Activated CD8-positive, alpha-beta memory T cell treated with anti-CD3 and anti-CD28 coated beads for 1 hour (primary cell): ENCODE measurements at places on chromosomes 3 and 15.

DNA sequence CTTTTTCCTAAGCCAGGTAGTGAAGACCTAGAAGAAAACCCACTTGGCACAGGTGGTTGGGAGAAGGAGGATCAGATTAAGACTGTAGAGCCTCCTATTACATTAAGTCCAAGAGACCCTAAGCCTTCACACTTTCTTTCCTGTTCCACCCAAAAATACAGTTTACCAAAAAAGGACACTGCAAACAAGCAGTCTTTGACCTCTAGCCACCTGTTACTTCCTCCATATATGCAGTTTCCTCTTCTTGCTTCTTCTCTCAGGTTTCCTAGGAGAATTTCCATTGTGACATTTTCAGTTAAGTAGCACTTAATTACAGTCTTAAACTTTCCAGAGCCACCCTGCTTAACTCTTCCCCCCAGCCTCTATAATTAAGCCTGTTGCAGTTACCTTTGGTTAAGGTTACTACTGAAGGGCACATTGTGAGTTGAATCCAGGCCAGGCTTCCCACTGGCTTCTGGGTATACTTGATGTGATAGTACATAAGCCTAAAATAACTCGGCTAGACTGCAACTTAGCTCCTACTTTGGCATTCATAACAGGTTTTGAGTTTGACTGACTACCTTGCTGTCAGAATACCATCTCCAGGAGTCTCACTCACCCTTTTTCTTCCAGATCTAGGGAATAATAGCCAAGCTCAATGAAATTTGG is 114.2 kb upstream of the UMPS start:
- DNase-seq = no peak

DNA sequence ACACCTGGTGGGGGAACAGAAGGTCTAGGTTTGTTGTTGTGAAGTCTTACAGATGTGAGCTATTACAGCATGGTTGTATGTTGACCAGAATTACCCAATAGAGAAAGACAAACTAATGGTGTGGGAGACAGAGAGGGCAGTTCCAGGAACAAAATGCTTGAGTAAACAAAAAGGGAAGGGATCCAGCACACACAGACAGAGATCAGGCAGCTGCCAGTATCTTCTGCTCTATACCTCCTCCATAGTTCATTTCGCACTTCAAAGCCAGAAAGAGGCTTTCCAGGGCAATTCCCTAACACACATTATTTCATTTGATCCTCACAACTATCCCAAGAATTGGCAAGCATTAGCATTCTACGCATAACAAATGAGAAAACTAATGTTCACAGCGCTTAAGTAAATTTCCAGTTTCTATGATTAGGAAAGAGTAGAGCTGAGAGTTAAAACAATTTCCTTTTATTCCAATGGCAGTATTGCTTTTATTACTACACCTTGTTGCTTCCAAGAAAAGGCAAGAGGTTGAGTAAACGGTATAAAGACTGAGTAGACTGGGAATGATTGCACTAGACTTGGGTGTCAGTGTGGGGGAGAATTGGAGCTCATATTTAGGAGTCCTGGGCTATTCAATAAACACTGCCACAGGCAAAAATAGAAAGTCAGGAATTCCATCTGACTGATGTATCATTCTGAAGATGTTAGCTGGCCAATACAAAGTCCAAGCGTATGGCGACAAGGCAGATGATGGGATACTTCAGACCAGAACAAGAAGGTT is 39.7 kb upstream of the ZNF280D start:
- no peak for DNase-seq

- DNase-seq = peak; percentile 25
These were observed 36.8 kb downstream of the TRANK1 start for GRCh38 chr3:36907911-36908646.

DNA sequence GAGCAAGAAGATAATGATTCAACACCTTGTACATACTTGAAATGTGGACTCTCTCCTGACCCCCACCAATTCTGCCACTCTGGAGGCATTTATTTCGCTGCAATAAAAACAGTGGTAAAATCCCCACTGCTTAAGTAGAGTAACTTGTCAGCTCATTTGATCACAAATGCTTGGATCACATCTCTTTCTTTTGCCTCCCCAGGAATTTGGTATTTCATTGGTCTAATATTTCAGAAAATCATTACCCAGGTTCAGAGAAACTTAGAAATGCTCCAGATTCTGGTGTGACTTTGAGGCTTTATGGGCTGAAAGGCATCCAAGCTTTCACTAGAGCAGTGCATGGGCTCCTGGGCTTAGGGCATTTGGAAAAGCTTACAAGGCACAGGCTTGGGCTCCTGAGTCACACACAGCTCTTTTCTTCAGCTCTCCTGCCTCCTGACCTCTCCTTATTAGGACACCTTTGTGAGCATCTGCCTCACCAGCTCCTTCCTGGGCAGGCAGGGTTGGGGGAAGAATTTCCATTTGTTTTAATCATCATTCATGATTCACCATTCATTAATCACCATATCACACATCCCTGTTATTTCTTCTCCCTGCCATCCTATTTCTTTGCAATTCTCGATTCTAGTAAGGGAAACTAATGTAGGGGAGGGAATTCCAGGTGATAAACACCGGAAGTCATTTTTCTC is 22.5 kb downstream of the CDCP1 start:
- DNase-seq = no peak

DNA sequence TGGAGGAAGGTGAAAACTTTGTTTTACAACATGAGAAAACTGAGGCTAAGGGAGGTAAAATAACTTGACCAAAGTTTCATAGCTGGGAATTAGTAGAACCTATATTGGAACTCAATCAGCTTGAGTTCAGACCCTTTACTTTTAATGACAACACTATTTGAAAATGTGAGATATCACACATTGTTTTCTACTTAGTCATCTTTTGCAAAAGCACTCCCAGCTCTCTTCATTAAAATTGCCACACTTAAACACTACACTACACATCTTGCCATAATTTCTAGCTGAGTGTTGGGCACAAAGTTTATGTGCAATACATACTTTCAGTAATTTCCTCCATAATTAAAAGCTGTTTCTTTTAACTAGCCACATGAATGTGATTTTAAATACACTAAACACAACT is 230.4 kb upstream of the DCBLD2 start:
- no peak for DNase-seq

DNA sequence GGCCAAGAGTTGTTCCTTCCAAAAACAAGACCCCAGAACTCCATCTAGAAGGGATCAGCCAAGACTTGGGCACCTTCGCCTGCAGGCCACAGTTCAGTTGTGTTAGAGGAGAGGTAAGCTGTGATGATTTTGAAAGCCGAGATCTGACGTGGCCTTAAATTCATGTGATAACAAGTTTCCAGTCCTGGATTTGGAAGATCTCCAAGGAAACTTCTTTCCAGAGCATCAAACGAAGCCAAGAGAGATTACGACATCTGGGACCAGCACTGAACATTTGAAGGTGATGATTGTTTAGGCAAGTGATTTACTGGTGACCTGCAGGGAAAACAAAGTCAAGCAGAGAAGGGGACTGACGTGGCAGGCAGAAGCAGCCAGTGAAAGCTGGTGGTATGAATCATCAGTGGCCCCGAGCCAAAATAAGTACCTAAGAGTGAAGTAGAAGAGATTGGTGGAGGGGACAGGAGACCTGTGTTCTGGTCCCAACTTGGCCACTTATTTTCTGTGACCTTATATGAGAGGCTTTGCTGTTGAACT is 339.0 kb upstream of the PROK2 start:
- no peak for DNase-seq

GRCh38 chr3:197545571-197545970 is 10.2 kb downstream of the BDH1 start:
- DNase-seq = no peak

- DNase-seq = no peak
These were observed 5.7 kb downstream of the SNX33 start for GRCh38 chr15:75653347-75653913.

GRCh38 chr3:143571548-143571947 is 276.7 kb downstream of the SLC9A9 start:
- DNase-seq = no peak

DNA sequence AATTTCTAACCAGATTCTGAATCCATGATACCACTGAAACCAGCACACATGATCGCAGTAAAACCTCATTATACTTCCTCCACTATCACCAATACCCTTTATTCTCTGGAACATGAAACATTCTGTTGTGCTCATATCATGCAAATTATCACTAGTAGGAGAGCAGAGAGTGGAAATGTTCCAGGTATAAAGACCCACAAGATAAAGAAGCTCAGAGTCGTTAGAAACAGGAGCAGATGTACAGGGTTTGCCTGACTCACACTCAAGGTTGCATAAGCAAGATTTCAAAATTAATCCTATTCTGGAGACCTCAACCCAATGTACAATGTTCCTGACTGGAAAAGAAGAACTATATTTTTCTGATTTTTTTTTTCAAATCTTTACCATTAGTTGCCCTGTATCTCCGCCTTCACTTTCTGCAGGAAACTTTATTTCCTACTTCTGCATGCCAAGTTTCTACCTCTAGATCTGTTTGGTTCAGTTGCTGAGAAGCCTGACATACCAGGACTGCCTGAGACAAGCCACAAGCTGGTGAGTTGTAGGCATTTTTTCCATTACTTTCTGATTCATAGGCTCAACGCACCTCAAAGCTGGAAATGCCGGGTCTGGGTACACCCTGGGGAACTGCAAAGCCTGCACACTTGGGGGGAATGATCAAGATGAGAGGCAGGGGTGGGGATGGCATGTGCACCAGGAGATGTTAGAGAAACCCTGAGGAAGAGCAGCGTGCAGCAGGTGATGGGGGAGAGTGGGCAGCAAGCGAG is at the start of gene CCR2:
Gene CCR2 (plus strand): TSS at position 465 of the 764 bp plus-strand sequence. CDS start 3,417 bp downstream, outside the sequence.
- no peak for DNase-seq

DNA sequence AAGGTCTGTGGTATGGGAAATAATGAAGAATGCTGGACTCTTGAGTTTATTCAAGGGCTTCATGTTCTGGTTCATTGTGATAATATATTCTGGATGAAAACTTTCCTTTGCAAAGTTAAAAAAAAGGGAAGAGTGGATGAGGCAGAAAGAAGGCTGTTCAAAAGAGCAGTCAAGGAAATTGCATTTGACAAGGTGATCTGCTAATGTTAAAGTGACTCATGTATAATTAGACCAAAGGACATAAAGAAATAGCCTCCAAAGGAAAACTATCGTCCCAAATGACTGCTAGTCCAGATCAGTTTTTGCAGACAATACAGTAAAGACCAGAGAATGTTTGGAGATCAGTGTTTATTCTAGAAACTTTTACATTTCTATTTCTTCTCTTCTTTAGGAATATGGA is 9.8 kb downstream of the TMEM108 start:
- DNase-seq = no peak

- no peak for DNase-seq
These were observed 23.8 kb upstream of the NMB start for GRCh38 chr15:84681831-84682230.

- DNase-seq = no peak
These were observed 360.8 kb upstream of the PROK2 start for GRCh38 chr3:72145506-72146380.

GRCh38 chr3:171943262-171944117 is 95.9 kb upstream of the FNDC3B start:
- no peak for DNase-seq

DNA sequence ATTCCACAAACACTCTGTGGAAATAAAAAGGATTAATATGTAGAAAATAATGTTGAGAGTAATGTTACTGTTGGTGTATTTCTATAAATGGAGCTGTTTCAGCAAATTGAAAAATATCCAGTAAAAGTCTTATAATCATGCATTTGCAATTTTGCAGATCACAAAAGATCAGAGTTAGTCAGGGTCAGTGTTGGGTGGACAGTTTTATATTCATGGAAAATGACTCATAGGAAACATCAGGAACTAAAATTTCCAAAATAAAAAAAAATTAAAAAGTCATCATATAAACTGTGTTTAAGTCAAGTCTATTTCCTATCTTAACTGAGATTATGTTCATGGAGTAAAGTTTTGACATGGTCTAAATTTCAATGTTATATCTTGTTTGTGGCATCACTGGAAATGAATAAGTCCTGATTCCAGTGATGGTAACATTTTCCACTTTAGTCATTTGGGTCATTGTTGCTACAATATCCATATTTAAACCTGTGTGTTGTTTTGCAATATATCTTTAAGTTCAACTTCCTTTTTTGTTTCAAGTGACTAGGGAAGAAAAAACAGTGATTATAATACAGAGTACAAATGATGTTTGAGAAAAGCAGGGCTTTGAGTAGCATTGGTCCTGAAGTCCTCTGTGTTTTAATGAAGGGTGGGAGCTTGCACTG is 37.8 kb downstream of the MITF start:
- DNase-seq = no peak

GRCh38 chr15:100393008-100393407 is 51.2 kb upstream of the ADAMTS17 start:
- DNase-seq = no peak

GRCh38 chr15:50911621-50912020 is 3.1 kb downstream of the AP4E1 start:
- no peak for DNase-seq

DNA sequence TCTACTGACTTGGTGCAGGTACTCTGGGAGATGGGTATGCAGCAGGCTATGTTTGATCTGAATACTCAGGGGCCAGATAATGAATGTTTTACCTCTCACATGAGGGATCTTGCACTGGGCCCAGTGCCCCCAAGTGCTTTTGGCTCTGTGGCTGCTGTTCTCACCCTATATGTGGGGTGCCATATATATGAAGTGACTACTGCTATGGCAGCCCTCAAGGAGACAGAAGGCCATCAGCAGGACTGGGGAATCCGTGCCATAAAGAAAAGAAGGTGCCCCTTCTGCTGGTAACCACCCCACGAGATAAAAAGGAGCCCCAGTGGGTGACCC is 302.1 kb downstream of the ZPLD1 start:
- DNase-seq = no peak

GRCh38 chr3:121835465-121835801 is 424 bp downstream of the EAF2 start:
- no peak for DNase-seq

GRCh38 chr15:72771329-72771725 is 12.2 kb downstream of the ADPGK start:
- DNase-seq = no peak

DNA sequence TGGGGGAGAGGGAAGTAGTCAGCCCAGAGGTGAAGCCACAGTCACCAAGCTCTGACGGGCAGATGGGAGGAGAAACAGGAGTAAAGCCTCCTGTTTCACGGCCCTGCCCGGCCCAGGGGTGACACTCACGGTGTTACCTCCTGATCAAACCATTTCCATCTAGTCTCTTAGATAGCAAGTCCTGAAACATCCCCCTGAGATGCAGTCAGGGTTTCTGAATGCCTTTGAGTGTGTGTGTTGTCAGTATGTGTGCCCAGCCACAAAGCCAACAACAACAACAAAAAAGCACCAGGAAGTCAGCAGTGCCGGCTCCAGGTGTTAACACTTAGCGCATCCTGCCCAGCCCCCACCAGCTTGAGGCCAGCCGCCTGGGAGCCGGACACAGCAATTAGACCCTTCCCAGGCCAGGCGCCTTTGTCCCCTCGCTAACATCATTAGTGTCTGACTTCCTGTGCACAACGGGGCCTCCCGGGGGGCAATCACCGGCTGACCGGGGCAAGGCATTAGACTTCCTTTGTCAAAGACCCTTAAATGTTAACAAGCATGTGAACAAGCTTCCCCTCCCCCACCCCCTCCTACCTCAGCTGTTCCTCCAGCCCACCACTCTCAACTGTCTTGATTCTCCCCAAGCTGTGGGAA is 34.5 kb downstream of the IL17RD start:
- no peak for DNase-seq

GRCh38 chr15:25410649-25411048 is 28.2 kb downstream of the UBE3A start:
- DNase-seq = no peak
